Stimulated activated CD4-positive, alpha-beta T cell treated with anti-CD3 and anti-CD28 coated beads, Interleukin-4, amount 100 ng/mL, for 48 hours (primary cell): ENCODE measurements at places on chromosomes 16 and 17.

DNA sequence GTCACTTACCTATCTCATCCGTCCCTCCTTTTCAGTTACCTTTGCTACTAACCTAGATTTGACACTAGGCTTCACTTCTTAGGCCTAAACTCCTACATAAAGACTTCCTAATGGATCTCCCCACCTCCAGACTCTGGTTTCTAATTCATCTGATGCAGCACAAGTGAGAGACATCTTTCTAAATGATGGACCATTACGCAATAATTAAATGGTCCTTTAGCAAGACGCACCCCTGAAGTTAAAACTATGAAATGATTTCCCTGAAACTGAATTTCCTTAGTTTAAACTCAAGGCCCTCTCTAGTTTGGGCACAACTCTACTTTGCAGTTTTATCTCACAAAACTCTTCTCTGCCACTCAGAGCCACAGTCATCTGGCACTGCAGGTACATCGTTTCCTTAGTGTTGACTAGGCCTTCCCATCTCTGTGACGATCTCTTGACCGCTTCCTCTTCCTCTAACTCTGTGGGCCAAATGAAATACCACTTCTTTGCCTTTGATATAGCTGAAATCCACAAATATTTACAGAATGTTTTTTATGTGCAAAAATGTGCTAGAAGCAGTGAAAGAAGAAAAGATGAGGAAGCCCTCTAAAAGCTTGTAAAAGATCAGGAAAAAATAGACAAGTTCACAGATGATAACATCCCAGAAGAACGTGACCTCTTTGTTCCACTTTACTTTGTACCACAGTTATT, 3.3 kb downstream of the SYNRG start:
- DNase-seq = no peak

GRCh38 chr17:2071455-2072281, 16.8 kb downstream of the HIC1 start:
- DNase-seq = no peak

GRCh38 chr17:64781014-64781756, 119.1 kb upstream of the SMURF2 start:
- no peak for DNase-seq

DNA sequence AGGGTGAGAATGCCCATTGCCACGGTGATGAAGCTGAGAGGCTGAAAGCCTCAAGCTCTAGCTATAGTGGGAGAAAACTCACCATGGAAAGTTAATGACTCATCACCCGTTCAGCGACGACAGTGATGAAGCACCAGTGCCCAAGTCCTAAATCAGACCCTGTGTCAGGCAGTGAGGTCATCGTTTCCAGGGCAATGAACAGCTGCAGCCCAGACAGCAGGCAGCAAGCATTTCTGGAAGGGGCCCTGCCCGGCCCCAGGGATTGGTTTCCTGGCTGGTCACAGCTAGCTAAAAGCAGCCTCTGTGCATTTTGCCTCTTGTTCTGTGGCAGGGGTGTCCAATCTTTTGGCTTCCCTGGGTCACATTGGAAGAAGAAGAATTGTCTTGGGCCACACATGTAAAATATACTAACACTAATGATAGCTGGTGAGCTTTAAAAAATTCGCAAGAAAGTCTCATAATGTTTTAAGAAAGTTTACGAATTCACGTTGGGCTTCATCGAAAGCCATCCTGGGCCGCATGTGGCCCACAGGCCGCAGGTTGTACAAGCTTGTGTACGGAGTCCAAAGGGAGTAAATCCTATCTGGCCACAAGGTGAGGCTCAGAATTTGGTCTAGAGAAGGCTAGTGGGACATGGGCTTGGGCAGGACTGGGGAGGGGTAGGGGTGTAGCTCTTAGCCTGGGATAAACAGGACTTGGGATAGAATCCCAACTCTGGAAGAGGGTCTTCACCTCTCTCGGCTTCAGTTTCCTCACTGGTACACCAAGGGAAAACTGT, 40.6 kb downstream of the MIS12 start:
- DNase-seq = peak; percentile 64

DNA sequence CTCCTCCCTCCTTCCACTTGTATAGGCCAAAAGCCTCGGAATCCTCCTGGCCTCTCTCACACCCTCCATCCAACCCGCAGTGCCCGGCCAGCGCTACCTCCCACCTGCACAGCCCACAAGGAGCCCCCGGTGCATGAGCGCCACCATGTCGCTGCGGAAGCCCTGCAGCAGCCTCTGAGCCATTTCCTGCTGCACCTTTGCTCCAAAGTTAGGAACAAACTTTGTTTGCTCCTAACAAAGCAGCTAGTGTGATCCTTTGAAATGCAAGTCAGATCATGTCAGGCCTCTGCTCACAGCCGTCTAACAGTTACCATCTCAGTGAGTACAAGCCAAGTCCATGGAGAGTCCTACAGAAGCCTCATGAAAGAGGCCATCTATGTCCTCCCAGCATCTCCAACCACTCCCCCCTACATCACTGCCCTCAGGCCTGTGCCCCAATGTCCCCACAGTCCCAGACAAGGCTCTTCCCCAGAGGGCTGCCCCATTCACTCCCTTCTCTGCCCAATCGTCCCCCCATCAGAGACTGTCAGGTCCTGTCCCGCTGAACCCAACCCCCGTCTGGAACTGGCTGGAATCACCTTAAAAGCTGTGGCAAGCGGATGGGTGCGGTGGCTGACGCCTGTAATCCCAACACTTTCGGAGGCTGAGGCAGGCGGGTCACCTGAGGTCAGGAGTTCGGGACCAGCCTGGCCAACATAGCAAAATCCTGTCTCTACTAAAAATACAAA, 7.5 kb downstream of the DCAKD start:
- no peak for DNase-seq

DNA sequence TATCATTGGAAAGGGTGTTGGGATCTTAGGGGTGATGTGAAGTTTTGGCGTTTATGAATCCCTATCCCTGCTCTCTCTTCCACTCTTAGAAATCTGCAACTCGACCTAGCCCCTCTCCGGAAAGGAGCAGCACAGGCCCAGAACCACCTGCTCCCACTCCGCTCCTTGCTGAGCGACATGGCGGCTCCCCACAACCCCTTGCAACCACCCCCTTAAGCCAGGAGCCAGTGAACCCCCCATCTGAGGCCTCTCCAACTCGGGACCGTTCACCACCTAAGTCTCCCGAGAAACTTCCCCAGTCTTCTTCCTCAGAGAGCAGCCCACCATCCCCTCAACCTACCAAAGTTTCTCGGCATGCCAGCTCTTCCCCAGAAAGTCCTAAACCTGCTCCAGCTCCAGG, 9.0 kb downstream of the SRRM2 start:
- DNase-seq = no peak

- DNase-seq = no peak
Measured at GRCh38 chr17:7997186-7997585, 5.2 kb upstream of the GUCY2D start.

GRCh38 chr17:72306037-72306436, 185.2 kb downstream of the SOX9 start:
- DNase-seq = no peak

GRCh38 chr17:72353502-72353901, 232.7 kb downstream of the SOX9 start:
- no peak for DNase-seq

- no peak for DNase-seq
Measured at GRCh38 chr16:49352892-49353291, 20.7 kb upstream of the C16orf78 start.

DNA sequence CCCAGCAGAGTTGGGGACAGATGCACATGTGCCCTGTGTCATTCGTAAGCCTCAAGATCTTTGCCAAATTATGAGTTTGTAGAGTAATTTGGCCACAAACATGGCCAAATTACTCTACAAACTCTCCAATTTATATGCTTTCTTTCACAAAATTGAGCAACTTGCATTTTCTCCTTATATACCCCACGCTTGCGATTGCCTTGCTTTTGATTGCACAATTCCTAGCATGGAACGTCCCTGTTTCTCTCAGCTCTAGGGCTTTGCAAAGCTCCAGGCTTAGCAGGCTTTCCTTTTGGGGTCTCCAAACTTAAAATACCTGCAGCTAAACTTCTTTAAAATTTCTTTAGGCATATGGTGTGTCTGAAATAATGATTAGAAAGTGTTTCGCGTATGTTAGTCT, 28.5 kb upstream of the MAF start:
- no peak for DNase-seq

GRCh38 chr17:11005940-11006339, 168.1 kb upstream of the PIRT start:
- DNase-seq = no peak

- no peak for DNase-seq
Measured at GRCh38 chr17:15343749-15344148, 2.4 kb upstream of the TEKT3 start.

DNA sequence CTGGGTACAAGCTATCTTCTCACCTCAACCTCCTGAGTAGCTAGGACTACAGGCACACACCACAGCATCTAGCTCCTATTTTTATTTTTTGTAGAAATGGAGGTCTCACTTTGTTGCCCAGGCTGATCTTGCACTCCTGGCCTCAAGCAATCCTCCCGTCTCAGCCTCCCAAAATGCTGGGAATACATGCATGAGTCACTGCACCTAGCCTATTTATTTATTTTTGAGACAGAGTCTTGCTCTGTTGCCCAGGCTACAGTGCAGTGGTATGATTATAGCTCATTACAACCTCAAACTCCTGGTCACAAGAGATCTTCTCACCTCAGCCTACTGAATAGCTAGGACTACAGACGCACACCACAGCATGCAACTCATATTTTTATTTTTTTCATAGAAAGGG, 40.1 kb upstream of the RGS9 start:
- no peak for DNase-seq

- DNase-seq = no peak
Measured at GRCh38 chr17:2282297-2282873, 21.2 kb downstream of the SMG6 start.
